ENCODE measurements at places on chromosomes 5 and 9.

- DNase-seq: no peak
Measured at GRCh38 chr9:36868586-36869282, 165.3 kb downstream of the PAX5 start.

DNA sequence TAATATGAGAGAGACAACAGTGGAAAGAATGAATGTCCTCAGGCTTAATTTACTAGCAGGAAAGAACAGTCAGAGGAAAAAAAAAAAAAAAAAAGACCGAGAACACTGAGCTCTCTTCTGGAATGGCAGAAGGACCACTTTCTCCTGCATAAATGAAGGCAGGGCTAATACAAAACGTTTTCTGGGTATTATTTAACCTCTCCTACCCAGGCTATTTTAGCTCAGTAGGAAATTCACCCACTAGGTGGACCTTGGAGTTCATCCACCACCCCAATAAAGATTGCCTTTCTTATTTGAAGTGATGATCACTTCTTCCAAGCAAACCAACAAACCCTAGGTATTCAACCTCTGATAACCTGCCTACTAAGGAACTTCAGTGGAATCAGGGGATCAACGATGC lies 3.7 kb downstream of the GLIS3 start:
- no peak for DNase-seq

DNA sequence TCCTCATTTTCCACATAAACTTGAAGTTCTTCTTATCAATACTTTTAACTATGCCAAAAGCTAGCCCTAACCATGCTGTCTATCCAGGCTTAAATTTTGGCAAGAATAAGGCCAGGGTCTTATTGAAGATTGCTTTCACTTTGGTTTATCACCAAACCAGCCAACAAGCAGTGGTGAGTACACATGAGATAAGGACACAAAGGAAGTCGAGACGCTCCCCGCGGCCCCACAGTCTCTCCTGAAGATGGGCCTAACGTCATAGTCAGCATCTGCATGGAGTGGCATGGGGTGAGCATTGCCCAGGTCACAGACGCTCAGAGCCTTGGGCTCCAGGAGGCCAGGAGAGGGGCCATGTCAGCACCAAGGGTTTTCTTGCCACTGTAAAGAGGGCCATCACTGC lies 80.3 kb downstream of the ATPSCKMT start:
- no peak for DNase-seq

- no peak for DNase-seq
Measured at GRCh38 chr5:84961903-84962302, 577.2 kb upstream of the EDIL3 start.

DNA sequence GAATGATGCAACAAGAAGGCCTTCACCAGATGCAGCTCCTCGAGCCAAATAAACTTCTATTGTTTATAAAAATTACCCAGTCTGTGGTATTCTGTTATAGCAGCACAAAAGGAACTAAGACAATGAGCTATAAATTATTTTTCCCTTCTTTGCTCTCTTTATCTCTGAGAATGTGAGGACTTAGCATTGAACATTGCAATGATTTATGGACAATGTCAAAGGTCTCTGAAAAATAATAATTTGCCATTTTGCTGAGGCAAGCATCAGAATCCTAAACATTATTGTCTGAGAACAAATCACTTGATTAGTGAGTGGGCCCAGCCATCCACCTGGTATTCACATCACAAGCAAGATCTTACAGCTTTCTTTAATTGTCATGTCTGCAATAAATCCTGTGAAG lies 95.4 kb upstream of the SSBP2 start:
- DNase-seq: no peak

DNA sequence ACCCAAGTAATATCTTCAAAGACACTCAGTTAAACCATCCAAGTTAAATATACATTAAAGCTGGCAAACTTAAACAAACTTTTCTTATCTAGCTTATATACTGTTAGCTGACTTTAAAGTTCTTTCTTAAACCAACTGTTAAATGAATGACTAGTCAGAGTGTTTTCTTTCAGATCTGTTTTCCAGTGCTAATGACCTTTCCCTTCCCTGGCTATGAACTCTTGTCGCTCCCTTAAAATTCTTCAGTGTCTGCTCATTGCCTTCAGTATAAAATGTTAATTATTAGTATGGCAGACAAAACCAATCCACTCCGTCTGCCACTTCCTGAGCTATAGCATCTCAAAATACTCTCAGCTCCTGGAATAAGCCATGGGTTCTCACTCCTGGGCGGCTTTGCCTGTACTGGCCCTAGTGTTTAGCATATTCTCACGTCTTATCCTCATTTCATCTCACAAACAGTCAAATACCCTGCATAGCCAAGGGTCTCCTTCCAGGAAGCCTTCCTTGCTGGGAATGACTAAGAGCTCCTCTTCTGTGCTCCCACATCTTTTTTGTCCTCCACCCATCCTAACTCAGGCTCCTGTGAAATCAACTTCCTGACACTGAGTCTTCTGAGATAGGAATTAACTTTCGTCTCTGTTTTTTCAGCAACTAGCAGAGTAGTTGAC lies 87.7 kb downstream of the VCAN start:
- DNase-seq: no peak

GRCh38 chr5:9440517-9440916 lies 105.4 kb downstream of the SEMA5A start:
- DNase-seq: no peak

GRCh38 chr5:168848569-168848968 lies 269.4 kb upstream of the PANK3 start:
- DNase-seq: no peak

DNA sequence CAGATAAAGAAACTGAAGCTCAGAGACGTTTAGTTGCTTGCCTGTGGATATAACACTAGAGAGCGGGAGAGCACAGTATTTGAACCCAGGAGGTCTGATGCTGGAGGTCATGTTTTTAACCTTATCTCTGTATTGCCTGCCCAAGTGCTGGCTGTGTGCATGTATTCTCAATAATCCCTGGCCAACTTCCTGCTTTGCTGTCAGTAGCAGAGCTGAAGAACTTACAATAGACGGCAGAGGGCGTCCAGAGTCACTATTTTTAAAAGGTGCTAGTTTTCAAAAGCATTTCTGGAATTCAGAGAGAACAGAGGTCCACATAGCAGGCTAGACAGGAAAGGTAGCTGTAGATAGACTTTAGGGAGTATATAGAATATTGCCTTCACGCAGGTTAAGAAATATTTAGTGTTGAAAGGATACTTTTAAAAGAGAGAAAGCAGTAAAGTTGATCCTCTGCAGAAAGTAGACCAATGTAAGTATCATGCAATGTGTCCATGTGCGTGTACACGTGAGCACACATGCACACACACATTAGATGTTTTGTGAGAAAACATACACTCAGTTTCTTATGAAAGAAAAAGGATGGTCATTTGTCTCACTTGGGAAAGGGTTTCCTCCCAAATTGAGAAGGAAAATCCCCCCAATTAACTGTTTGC lies 46.3 kb downstream of the PTCD2 start:
- DNase-seq: peak; percentile 80

DNA sequence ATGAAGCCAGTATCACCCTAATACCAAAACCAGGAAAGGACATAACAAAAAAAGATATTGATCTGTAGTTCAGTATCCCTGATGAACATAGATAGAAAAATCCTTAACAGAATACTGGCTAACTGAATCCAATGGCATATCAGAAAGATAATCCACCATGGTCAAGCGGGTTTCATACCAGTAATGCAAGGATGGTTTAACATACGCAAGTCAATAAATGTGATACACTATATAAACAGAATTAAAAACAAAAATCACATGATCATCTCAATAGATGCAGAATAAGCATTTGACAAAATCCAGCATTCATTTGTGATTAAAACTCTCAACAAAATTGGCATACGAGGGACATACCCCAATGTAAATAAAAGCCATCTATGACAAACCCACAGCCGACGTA lies 110.9 kb downstream of the AOPEP start:
- no peak for DNase-seq

DNA sequence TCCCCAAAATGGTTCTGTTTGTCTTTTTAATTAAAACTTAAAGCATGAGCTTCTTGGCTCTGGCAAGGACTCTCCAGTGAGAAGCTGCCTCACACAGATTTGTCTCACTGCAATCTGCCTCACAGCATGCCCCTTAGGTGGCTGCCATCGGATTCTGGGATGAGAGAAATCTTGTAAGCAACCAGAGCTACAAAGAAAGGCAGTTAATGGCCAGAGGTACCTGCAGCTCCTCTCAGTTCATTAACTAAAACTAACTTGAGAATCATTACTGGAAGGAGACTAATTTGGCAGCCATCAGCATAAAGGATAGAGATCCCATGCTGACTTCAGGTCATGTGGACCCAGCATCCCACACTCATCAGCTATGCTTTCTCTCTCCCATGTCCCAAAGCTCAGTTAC lies 220.6 kb upstream of the DMAC1 start:
- DNase-seq: peak; percentile 12

DNA sequence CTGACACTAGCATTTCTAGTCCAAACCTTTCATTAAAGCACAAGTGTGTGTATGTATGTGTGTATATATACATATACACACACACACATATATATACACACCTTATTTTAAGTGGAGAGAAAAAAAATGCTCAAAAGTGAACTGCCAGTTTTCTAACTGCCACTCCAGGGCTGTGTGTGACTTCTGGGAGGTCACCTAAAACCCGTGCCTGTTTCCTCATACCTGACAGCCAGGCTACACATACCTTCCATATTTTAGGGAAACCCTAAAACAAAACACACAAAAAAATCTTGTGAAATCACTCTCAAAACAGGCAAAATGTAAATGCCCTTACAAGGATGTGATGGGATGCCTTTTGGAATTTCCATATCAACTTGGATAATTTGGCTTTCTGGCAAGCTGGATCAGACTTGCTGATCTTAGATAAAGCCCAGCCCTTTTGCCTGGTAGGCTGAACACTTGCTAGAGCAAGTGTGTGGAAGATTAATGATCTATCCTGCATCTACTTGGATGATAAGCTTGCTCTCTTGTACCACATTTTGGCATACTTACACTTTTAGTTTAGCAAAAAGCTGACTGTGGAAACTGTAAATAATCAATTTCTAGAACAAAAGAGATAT lies 127.8 kb downstream of the GNAQ start:
- no peak for DNase-seq

DNA sequence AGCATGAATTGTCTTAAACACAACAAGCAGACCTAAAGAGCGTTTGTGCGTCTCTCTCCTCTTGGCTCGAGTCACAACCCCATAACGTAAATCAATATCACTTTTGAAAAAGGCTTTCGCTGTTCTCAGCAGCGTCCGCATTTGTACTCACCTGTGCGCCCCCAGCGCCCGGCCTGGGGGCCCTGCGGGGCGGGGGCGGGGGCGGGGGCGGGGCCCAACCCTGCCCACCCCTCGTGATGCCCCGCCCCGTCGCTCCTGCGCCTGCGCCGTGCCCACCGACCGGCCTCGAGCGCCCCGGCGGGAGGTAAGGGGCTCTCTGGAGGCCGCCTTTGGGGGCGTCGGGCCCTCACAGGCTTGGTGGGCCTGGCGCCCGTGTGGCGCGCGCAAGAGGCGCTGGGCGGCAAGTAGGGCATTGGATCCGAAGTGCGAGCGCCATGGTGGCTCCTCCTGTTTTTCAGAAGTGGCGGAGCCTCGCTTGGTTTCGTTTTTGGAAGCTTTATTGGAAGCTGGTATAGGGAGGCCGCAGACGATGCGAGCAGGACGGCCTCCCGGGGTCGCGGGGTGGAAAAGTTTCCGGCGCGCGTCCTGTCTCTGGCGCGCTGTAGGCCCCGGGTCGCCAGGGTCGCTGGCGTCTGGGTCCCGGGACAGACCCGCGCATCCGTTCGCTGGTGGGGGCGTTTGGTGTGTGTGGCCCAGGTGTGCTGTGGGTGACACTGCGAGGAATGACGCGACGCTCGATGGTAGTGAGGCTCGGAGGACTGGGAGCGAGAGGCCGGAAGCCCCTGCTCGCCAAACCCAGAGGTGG lies at the start of gene STX17:
TSS of gene STX17 (plus strand) at position 252 of the 805 bp plus-strand sequence. CDS start 8,586 bp downstream, outside the sequence.
- DNase-seq: peak; percentile 63

DNA sequence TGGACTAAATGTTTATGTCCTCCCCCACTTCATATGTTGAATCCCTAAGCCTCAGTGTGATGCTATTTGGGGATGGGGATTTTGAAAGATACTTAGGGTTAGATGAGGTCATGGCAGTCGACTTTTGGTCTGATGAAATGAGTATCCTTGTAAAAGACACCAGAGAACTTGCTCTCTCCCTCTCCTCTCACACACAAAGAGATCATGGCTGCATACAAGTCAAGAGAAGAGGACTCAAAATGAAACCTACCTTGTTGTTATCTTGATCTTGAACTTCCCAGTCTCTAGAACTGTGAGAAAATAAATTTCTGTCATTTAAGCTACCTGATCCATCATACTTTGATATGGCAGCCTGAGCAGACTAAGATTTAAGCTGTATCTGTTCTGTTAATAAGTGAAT lies 144.0 kb upstream of the HAPLN1 start:
- no peak for DNase-seq

- DNase-seq: peak; percentile 80
Measured at GRCh38 chr9:137029058-137029936, 1.3 kb upstream of the ABCA2 start.

- DNase-seq: no peak
Measured at GRCh38 chr5:89308606-89309040, 425.6 kb upstream of the MEF2C start.

- DNase-seq: no peak
Measured at GRCh38 chr9:3968891-3969290, 331.0 kb downstream of the GLIS3 start.

GRCh38 chr9:109403116-109403515 lies 82.3 kb upstream of the EPB41L4B start:
- no peak for DNase-seq

- no peak for DNase-seq
Measured at GRCh38 chr9:38347271-38347671, 45.2 kb upstream of the ALDH1B1 start.

GRCh38 chr5:138233280-138233679 lies 20.2 kb upstream of the CDC23 start:
- DNase-seq: no peak

- DNase-seq: no peak
Measured at GRCh38 chr9:129223551-129224208, 45.6 kb upstream of the IER5L start.
